ENCODE measurements at places on chromosomes 7 and 10.

DNA sequence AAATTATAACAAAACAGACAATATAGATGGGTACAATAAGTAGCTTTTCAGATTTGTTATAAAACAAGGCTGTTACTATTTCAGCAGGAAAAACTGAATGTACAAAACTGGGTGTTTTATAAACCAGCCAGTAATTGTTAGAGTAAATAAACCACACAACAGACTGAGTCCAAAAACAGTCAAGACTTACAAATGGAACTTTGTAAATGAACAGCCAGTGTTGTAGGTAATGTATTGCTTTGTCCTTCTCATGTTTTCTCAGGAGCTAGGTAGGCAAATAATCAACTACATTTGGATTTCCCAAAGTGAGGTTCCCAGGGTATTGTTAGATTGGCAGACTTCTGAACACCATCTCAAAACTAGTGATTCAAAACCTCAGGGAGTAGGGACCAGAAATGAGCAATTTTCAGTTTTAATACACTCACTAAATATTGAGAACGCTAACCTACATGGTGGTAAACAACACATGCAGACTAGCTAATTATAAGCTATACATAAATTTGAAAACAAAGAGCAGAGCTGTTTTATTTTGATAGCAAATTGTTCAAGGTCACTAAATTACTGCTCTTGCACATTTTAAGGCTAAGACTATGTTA, 36.2 kb downstream of the HERPUD2 start:
- no peak for DNase-seq

- no peak for DNase-seq
Observed at GRCh38 chr7:30656006-30656957, 26.0 kb downstream of the CRHR2 start.

DNA sequence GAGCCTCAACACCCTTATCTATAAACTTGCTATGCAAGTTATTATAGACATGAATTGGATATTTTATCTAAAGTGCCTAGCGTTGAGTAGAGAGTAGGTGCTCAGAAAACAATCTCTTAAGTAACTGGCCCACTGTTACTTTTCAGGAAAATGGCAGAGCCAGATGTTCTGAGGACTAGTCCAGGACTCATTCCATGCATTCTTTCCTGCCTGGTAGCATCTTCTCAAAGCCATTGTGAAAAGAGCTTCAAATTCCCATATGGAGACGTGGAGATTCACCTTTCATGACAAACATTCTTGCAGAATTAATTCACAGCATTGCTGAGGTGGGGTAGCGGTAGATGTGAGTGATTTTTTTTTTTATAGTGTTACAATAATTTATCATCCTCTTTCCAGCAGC, 35.9 kb upstream of the ITPRID1 start:
- DNase-seq = no peak

GRCh38 chr10:129764011-129764900, 199.8 kb downstream of the EBF3 start:
- DNase-seq = no peak

- DNase-seq = peak; percentile 19
Observed at GRCh38 chr10:13271552-13272163, 28.2 kb downstream of the PHYH start.

DNA sequence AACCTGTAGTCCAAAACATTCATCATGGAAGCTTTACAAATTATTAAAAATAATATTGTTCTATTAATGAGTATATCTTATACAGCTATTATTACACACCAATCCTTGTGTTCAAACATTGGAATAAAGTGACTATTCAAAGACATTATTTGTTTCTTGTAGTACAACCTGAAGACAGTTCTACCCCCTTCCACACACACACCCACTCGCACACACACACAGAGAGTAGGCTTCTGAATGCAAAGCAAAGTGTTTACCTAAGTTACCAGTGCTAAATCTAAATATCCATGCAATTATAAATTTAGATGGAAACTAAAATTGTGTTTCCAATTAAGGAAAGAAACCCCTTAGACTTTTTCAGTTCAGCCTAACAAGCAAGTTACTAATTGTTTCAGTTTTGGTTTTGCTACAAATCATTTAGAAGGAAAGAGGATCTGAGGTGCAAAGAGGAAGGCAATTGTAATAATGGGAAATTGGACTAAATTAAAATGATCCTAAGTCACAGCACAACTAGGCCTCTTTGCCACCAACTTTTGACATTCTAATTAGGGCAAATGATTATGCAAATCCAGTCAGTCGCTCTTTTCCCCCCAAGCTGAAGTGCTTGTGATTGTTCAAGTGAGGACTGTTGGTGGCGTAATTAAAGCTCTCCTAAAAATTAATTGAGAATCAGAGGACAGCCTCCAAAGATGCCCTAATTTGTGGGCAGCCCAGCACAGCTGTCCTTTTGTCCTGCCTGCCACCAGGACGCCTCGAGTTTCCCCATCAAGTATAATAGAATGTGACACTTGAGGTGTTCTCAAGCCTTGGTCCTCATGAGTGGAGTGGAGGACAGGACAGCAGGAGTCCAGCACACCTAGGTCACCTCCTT, 19.9 kb upstream of the ATOH7 start:
- DNase-seq = no peak

GRCh38 chr10:121596689-121597503, 1.3 kb downstream of the FGFR2 start:
- DNase-seq = no peak

- no peak for DNase-seq
Observed at GRCh38 chr10:69730251-69731156, 71.2 kb upstream of the COL13A1 start.

DNA sequence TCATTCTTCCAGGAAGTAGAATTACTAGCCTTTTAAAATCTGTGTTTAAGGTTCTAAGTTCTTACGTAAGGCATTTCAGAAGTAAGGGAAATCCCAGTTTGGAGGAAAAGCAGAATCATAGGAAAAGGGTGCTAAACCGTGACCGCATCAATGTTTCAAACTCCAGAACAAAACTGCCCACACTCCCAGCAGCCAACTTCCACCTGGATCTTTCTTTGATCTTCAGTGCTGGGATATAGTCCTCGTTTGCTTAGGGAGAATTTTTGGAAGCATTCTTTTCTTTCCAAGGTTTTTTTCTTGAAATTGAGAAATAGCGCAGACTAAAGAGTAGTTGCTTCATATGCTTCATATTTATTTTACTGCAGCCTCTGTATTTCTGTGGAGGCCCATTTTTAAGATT, 8.9 kb downstream of the PROSER2 start:
- DNase-seq = no peak

- DNase-seq = no peak
Observed at GRCh38 chr10:115665549-115665948, 572.4 kb downstream of the ATRNL1 start.

DNA sequence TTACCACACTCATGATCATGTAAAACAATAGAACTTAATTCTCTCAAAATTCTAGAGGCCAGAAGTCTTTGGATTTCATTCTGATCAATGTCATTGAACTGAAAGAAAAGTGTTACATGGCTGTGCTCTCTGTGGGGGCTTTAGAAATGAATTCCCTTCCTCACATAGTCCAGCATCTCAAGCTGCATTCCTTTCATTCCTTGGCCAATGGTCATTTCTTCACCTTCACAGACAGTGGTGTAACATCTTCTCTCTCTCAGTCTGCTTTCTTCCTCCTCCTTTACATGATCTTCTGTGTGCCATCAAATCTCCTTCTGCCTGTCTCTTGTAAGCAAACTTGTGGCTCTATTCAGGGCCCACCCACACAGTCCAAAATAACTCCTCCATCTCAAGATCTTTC, 735.3 kb downstream of the SUGCT start:
- DNase-seq = no peak

DNA sequence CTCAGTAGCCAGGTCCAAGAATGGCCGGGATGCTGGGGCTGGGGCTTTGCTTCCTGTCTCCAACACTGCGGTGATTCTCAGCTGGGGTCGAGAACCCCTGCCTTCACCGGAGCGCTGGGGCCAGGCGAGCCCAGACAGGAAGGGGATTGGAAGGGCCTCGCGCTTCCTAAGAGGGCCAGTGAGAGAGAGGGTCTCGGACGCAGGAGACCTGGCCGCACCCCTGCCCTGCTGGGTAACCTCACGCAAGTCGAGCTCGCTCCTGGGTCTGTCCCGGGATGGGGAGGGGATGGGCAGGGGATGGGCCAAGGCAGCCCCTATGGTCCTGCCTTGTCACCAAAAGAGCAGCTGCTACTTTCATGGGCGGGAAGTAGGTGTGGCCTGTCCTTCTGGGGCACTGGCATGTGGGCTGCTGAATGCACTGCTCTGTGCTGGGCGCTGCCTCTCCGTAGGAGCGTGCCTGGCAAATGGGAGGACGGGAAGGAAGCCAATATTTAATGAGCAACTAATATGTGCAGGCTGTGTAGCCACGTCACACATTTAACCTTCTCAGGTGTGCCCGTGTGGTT, 20.0 kb downstream of the KCNK18 start:
- DNase-seq = no peak

GRCh38 chr7:47366211-47366610, 215.7 kb downstream of the TNS3 start:
- no peak for DNase-seq

DNA sequence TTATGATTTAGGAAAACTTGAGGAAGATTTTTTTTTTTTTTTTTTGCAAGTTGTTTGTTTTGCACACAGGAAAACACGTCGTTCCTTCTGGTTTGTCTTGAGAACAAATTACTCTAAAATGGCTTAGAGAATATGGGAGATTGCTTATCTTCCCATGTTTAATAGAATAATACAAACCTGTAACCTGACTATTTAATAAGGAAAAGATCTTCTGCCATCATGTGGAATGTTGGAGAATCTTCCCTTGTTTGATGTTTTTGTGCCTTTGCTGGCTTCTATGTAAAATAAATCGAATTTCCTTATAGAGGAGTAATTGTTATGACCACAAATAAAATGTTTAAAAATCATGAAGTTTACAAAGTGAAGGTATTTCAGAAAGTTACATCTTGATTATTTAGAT, 818.8 kb downstream of the GATA3 start:
- DNase-seq = no peak

DNA sequence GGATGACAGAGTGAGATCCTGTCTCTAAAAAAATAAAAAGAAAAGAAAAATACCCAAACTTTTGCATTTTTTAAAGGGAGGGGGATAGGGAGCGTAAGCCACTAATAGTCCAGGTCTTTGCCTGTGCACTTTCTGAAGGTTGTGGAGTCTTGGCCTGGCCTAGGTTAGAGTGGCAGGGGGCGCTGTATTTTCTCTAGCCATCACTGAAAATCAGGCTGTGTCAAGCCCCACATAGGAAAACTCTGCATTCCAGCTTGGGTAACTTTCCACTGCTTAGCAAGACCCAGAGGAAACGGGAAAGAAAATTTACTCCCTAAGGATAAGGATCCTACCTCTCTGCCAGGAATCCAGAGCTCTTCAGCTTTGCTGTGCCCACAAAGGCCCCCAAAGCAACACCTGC, 10.5 kb upstream of the PAX4 start:
- no peak for DNase-seq

DNA sequence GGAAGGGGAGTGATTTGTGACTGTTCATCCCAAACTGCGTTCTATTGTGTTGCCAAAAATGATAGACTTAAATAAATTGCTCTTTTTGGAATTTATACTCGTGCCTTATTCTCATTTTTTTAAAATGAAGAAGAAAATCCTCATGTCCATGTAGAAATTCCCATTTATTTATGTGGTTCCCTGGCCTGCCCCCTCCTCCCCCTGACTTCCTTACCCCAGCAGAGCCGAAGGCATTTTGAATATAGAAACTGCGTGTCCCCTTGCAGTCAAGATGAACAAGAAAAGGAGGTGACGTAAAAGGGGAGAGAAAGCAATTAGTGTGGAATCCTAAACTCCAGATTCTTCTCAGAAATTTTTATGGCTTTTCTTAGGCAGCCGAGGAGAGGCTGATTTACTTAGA, 126.1 kb downstream of the FAM204A start:
- no peak for DNase-seq

DNA sequence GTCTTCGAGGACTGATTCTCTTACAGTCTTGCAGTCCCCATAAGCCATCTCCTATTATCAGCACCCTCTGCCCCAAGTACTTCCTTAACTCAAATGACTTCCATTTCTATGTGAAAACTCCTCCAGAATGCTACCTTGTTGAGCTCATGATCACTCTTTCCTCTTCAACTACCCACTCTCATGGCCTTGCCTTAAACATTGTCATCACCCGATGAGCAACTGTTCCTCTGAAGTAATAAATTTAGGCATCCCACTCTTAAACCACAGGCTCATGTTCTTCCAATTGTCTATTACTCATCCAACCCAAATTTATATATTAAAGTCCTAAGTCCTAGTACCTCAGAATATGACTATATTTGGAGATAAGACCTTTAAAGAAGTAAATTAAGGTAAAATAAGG, 152.9 kb downstream of the C1GALT1 start:
- no peak for DNase-seq

DNA sequence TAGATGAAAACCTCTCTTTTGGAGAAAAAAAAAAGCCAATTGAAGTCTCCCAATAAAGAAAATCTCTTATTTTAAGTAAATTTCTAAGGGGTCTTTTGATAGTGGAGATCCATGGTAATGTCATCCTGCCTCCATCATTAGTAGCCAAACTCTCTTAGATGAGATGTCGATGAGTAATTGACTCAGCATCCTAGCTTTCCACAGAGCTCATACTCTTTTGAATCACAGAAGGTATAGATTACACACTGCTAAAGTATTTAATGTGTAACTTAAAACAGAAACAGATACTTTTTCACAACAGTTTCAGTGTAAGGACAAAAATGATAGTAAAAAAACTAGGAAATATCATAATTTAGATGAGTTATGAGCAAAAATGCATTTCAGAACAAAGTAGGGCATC, 19.4 kb downstream of the MAGI2 start:
- no peak for DNase-seq

DNA sequence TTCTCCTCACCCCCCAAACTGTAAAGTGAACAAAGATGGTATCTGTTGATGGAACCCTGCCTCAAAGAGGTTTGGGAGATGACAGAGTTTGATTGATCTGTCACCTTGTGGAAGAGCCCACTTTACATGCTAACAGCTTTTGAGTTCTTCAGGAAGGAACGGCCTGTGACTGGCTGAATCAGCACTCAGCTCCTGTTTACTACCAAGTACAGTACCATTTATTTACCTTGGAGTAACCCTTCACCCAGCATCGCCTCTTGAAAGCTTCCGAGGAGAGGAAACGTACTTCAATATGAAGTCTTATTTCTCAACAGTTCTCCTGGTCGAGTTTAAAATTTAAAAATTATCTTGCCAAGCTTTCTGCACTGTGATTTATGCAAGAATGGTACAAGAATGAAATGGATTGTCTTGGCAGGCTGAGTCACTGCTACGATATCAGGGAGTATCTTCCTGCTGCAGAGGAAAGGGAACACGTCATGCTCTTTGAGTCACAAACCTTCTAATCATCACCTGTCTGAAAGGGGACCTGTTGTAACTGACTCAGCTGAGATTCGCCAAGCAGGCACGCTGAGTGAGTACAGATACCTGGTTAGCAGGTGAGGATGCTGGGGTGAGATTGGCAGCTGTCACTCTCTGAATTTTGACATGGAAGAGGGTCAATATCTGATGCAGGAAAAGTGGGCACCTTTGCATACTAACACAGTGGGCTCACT, 30.1 kb downstream of the KLF6 start:
- DNase-seq = peak; percentile 37

- peak; percentile 84 for DNase-seq
Observed at GRCh38 chr10:73495226-73495883, 469 bp downstream of the PPP3CB start.

Data from activated T-helper 9 cell treated with anti-CD3 and anti-CD28 coated beads, Interleukin-2, amount 50 U/mL, for 16 hours (primary cell).